ENCODE measurements at places on chromosomes 5 and 9. TPM values are rescaled to one million over a fixed set of nuclear protein-coding genes. Genes with fewer than 3 reads are reported as not detected.

GRCh38 chr5:16701134-16702099 is 84.6 kb upstream of the RETREG1 start:
- DNase-seq, result no peak

GRCh38 chr9:19648672-19649071 is 140.2 kb downstream of the SLC24A2 start:
- DNase-seq, result no peak

- no peak for DNase-seq
Observed at GRCh38 chr5:38765399-38765861, 80.4 kb upstream of the OSMR start.

GRCh38 chr5:36734422-36734821 is 128.0 kb downstream of the SLC1A3 start:
- no peak for DNase-seq

DNA sequence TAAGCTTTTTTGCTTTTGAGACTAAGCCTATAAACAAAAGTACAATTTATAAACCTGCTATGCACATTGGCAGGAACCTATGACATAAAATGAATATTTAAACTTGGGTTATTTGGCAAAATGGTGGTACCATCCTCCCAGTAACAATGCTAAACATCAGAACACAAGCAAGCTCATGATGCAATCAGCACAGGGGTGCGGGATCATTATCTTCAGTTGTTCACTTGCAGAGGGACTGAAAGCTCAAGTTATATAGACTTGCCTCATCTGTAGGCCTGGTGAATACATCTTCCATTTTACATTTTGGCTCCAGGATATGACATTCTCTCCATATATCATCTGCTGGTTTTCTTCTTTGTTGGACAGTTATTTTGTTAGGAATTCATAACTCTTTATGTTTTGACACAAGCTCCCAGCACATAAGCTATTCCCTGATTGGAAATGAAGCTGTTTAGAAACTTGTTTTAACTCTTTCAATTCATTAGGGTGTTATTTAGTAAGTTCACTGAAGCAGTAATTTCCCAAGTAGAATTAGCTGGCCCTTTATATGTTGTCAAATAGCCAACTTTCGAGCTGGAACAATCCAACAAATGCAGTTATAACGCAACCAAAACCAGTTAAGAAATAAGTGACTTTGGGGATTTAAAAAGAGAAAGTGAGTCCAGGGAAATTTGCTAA is 124.7 kb upstream of the LIFR start:
- no peak for DNase-seq

DNA sequence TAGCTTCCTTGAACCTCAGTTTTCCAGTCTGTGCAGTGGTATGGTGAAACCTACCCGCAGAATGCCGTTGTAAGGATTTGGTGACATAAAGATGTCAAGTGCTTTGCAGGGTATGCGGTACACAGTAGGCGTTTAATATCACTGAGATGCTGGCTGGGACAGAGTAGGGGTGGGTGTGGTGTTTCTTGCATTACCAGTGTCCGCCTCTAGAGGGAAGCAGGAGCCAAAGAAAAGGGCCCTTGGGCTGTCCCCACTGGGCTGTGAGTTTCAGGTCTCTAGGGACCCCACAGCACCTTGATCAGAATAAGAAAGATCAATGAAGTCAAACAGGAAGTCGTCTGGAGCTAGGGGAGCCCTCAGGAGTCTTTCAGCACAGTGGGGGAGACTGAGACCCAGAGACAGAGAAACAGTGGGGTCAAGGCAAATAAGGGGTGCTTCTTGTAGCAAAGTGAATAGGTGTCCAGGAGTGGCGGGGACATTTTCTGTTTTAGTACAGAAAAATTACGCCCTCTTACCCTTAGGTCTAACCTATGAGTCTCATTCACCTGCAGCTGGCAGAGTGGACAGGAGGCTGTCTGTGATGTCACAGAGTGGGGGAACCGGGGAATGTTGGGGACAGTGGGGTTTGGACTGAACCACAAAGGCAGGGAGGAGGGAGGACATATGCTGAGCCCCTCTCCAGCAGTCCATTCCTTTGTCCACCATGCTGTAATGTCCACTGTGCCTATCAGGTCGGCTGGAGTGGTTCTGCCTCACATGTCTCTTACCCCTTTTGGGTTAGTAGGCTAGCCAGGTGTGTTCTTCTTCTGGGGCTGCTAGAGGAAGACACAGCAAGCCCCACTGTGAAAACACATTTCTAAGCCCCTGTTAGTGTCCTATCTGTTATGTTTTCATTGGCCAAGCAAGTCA is 4.7 kb upstream of the TEX53 start:
- DNase-seq, result no peak

- no peak for DNase-seq
Observed at GRCh38 chr5:135376961-135377624, 21.9 kb downstream of the MACROH2A1 start.

GRCh38 chr5:126831156-126831555 is 54.2 kb downstream of the LMNB1 start:
- DNase-seq, result no peak

IFNK gene
- not detected for total RNA-seq

FUT7 gene
- total RNA-seq, result not detected

C9orf50 gene
- total RNA-seq, result not detected

CEP72 gene
- total RNA-seq, result 5.2 TPM
